ENCODE measurements at places on chromosomes 4 and X.

- no peak for DNase-seq
These were observed 46.4 kb downstream of the IL13RA1 start for GRCh38 chrX:118773782-118774181.

GRCh38 chr4:25439918-25440477, 62.9 kb downstream of the ANAPC4 start:
- peak; percentile 73 for DNase-seq

GRCh38 chr4:100889898-100890297, 372.1 kb upstream of the EMCN start:
- no peak for DNase-seq

- no peak for DNase-seq
These were observed 205.8 kb downstream of the SPANXN4 start for GRCh38 chrX:143231492-143231891.

DNA sequence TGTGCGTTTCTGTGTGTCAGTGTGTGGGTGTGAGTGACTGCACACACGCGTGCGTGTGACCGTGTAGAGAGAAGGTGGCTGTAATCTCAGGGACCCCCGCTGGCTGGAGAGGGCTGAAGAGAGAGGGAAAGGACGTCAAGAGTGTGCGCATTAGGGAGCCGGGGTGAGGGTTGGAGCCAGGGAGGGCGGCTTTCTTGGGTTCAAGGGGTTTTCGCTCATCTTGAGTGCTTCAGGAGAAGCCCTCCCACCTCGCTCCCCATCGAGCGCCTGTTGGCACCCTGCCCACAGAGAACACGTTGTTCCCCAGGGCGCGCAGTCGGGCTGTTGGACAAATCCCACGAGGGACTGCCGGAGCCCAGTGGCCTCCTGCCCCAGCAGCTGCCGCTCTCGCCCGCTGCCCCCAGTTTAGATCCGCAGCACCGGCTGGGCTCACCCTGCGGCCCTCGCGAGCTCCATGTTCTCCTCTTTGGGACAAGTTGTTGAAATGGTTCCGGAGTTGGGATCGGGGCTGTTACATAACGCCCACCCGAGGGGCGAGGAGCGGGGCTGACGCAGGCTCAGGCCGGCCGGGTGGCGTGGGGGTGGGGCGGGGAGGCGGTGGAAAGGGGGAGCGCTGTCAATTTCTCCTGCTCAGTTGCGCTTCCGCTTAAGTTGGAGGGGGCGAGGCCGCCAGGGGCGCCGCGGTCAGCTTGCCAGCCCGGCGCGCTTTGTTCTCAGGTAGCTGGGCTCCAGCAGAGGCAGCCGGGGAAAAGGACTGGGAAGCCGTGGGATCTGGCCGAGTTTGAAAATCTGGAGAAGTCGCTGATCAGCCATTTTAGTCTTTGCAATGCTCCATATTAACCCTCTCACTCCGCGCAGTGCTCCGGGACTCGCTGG, 1.6 kb downstream of the GRIA2 start:
- DNase-seq = peak; percentile 75

DNA sequence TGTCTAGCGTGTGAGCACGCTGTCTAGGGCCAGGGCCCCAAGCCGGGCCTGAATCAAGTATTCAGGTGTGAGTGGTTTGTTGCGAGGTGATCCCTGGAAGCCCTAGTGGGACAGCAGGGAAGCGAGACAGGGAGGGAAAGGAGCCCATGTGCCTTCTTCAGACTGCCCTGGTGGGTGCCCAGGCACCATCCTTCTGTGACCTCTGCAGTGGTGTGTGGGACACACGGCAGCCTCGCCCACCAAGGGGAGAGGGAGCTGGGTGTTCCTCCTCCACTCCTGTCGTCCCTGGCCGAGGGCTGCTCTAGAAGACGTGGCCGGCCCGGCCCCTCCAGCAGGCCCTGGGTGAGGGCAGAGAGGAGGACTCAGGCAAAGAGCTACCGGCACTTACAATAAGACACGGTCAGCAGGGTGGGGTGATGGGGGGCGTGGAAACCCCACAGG, 47.4 kb downstream of the HTRA3 start:
- DNase-seq = no peak

DNA sequence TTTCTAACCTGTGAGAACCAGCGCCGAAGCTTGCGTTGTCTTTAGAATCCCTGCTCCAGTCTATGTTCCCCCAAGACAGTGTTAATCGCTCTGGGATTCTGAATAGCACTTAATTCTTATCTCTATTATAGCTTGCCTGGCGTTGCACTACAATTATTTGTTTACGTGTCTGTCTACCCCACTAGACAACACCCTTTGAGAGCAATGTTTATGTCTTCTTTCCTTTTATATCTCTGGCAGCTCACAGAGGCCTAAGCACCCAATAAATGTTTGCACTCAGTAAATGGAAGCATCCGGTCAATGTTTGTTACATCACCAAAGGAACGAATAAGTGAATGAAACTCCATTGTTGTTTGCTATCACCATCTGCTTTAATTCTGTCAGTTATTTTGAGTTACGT, 4.8 kb upstream of the NHS start:
- DNase-seq = no peak

DNA sequence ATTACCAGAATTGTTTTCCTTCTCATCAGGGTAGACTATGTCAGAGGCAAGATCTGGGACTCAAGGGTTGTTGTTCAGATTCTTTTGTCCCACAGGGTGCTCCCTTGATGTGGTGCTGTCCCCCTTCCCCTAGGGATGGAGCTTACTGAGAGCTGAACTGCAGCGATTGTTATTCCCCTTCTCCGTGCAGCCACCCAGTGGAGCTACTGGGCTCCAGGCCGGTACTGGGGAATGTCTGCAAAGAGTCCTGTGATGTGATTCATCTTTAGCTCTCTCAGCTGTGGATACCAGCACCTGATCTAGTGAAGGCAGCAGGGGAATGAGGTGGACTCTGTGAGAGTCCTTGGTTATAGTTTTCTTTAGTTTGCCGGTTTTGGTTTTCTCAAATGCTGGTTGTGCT, 247.4 kb upstream of the HAND2 start:
- DNase-seq = no peak

GRCh38 chrX:154724993-154725756, 25.7 kb downstream of the GAB3 start:
- DNase-seq = no peak

DNA sequence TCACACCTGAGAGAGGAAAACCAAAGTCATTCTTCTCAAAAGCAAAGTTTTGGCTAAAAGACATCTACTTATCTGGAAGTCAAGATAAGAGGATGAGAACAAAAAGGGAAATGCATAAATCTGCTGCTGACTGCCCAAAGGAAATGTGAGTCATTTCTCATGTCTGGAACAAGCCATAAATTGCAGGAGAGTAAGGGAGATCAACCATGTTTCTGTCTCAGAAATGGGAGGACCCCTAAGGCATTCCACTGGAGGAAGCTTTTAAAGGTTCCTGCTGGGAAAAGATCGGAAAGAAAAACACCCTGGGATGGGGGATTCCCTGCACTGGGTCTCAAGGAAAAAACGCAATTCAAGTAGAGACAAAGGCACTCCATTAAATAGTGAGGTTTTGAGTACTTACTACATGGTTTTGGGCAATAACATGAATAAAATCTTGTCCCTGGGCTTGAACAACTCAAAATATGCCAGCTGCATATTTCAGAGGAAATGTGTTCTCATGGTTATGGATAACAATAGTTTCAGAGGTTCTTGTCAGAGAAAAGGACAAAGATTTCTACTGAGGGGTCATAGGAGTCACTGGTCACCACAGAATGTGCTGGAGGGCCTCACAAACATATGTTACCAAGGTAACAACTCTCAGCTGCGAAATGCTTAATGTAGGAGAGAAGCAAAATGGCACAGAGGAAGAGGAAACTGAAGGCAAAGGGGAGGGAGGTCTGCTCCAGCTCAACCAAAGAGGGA, 19.3 kb downstream of the GPR143 start:
- no peak for DNase-seq

DNA sequence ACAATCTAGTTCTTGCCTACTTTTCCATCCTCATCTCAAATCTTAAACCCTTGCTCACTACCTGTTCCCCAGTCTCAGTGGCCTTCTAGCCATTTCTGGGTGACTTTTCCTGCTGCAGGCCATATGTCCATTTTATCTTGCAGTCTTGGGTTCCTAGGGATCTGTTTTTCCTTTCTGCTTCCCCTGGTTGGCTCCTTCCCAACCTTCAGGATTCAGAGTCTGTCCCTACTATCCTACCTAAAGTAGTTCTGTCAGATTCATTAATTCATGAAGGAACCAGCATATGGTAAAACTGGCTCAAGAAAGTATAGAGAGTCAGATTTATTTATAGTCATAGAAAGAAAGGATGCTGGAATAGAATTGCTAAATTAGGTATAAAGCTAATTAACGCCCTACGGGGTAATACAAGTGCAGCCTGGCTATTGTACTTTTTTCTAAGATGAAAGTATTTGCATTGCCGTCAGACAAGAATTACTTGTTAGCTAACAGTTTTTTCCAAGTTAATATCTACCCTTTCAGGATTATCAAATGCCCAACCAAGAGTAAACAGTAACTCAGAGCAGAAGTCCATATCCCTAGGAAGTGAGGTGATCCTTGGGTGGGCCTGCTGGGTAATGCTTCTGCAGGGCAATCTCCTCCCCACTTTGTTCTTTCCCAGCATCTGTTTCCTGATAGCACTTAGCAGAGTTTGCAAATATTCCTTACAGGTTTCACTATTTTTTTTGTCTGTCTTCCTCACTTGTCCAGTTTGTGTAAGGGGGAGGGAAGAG, 63.6 kb downstream of the REPS2 start:
- no peak for DNase-seq

- no peak for DNase-seq
These were observed 71.6 kb downstream of the ADAM29 start for GRCh38 chr4:174989791-174990190.

GRCh38 chr4:1793940-1794808, 1.1 kb downstream of the FGFR3 start:
- DNase-seq = no peak

DNA sequence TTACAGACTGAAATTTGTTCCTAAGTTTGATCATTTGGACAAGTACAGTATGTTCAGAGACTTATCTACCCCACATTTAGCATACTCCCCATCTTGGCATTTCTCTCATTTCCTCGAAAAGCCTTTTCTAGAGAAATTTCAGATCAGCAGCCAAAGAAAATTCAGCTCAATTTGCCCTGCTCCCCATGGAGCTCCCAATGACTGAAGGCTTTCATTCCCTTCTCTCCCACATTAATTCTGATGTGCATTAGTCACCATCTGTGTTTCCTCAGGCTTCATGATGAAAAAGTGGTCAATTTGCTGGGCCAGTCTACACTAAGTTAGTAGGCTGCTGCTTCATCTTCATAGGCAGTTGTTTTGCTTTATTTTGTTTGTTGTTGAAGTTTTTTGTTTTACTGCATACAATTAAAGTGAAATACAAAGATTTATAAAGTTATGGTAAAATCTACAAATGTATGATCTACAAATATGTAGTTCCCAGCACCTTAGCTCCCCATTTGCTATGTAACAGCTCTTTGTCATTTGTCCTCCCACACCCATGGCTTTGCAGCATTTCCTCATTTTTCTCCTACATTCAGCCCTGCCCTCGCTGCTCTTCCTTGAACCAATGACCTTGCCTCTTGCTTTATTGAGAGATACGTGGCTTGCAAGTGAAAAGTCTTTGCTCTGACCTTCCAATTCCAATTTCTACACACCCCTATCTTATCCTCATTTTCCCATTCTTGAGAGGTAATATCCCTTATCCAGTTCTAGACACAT, 193.9 kb downstream of the ANAPC10 start:
- no peak for DNase-seq

- DNase-seq = no peak
These were observed 27.7 kb downstream of the STEEP1 start for GRCh38 chrX:119537487-119537886.

- no peak for DNase-seq
These were observed 3.7 kb downstream of the C4orf54 start for GRCh38 chr4:99653916-99654315.

DNA sequence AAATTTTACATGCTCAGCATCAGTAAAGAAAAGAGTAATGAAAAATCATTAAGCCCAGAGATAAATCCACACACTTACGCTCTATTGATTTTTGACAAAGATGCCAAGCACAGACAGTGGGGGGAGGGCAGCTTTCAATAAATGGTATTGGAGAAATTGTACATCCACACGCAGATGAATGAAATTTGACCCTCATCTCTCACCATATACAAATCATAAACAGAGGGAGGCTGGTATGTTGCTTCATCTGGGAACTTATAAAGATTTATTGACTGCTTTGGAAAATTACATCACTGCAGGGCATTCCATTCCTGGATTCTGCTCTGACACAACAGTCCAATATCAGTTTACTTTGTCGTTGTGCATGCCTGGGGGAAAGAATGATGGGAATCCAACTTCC, 58.4 kb upstream of the XAGE1A start:
- DNase-seq = no peak

GRCh38 chr4:94523617-94524016, 71.9 kb downstream of the PDLIM5 start:
- DNase-seq = no peak

GRCh38 chr4:617644-618641, 7.4 kb upstream of the PDE6B start:
- DNase-seq = no peak

DNA sequence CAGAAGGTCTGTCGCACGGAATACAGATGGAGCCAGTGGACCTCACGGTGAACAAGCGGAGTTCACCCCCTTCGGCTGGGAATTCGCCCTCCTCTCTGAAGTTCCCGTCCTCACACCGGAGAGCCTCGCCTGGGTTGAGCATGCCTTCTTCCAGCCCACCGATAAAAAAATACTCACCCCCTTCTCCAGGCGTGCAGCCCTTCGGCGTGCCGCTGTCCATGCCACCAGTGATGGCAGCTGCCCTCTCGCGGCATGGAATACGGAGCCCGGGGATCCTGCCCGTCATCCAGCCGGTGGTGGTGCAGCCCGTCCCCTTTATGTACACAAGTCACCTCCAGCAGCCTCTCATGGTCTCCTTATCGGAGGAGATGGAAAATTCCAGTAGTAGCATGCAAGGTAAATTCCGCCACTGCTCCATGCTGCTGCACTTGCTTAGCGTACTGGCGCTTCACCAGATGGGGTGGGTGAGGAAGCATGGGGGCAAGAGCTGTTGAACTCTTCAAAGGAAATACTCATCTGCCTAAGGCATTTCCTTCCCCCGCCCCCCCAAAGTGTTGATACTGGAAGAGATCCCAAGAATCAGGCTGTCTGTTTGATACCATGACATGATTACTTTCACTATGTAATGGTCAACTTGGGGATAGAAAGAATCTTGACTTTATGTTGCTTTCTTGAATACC, 24.8 kb downstream of the KLF3 start:
- no peak for DNase-seq
